ENCODE measurements at places on chromosomes 1 and 21.

- DNase-seq, result no peak
Observed at GRCh38 chr21:25639551-25640201, 618 bp downstream of the JAM2 start.

DNA sequence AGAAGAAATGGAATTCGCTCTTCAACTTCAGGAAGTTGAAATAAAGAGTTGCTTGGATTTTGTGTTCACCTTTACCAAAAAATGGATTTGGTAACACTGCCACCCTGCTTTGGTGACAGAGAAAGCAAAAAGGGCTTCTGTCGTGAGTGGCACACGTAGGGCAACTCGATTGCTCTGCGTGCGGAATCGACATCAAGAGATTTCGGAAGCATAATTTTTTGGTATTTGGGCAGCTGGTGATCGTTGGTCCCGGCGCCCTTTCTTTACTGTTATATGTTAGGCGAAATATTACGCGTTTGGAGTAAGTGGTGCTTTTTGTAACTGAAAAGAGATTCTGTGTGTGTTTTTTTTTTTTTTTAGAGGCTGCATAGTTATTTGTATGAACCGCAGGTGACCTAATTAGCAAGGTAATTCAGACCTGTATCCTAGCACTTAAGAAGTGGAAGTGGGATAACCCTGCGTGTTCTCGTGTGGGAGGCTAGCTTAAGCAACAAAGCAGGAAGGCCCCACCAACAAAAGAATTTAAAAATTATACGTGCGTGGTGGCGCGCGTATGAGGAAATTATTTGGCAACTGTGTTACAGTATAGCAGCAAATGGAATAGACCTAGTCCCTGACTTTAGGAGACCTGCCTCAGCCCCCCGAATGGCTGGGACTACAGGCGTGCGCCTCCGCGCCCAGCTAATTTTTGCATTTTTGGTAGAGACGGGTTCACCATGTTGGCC lies at the start of gene RNU11:
Gene RNU11, plus strand, starts transcription at position 127 of the 725 bp plus-strand sequence.
- DNase-seq, result peak; percentile 88

- DNase-seq, result no peak
Observed at GRCh38 chr1:8091691-8092090, 65.6 kb upstream of the ERRFI1 start.

- no peak for DNase-seq
Observed at GRCh38 chr1:4394366-4394765, 260.0 kb upstream of the AJAP1 start.

DNA sequence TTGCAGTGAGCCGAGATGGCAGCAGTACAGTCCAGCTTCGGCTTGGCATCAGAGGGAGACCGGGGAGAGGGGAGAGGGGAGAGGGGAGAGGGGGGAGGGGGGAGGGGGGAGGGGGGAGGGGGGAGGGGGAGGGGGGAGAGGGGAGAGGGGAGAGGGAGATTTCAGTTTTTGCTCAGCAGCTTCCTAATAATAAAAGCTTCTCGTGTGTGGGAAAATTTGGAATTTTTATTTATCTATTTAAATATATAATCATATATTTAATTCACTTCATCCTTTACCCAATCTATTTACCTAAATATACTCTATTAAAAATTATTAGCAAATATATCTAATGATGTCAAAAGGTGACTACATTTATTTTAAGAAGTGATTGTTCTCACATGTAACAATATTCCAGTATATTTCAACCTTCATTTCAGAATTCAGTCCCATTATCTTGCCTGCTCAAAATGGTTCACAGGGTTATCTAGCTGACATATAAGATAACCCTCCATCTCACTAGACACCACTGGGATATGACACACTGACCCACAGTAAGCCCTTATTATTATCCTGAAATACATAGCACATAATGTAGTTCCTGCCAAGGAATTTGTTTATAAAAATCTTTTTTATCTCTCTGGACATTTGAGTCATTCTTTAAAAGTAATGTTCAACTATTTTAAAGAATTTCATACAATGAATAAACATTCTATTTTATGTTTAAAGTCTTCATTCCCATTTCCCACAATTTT lies 105.9 kb downstream of the GPATCH2 start:
- no peak for DNase-seq

GRCh38 chr1:225519166-225519863 lies 91.5 kb upstream of the LBR start:
- DNase-seq, result peak; percentile 33

DNA sequence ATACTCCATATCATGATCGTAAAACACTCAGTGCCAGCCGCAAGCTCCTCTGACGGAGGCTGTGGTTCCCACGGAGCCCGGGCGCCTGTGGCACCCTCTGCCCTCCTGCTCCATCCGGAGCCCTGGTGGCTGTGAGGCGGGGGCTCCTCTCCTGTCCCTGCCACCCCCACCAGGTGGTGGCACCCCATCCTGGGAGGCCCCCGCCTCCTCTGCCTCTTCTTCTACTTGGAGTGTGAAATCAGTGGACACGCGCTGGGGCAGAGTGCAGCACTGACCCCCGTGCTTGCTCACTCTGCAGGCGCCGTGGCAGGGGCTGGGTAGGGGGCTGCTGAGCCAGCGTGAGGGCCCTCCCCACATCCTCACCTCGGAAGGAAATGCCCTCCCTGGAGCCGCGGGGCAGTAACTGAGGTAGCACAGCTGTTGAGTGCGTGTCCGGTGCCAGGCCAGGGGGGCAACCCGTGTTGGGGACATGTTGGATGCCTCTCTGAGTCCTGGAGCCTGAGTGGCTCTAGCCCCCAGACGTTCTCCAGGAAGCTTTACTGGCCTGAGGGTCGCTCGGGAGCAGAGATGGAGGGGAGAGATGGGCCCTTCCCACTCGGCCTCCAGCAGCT lies 58.7 kb upstream of the ABCG1 start:
- DNase-seq, result no peak

- DNase-seq, result no peak
Observed at GRCh38 chr21:46185716-46186115, 1.5 kb upstream of the SPATC1L start.

- DNase-seq, result no peak
Observed at GRCh38 chr1:211345719-211346118, 19.1 kb downstream of the TRAF5 start.

- no peak for DNase-seq
Observed at GRCh38 chr1:206851341-206852010, 13.9 kb upstream of the IL20 start.

GRCh38 chr1:114352797-114353196 lies 158.2 kb downstream of the TRIM33 start:
- DNase-seq, result no peak

DNA sequence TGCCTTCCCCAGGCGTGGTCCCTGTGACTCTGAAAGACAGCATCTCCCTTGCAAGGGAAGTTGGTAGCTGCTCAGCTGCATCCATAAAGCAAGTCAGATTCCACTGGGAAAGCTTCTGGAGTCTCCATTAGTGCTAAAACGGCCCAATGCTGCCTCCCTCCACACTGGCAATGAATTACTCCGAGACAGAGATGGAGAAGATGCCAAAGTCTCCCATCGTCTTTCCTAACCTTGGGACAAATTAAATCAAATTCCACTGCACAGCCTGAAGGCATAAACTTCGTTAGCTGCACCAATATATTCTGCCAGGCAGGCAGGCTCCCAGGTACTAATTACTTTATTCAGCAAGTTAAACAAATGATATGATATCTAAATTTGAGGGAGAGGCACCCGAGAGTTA lies 106.3 kb upstream of the GJB5 start:
- DNase-seq, result no peak

- no peak for DNase-seq
Observed at GRCh38 chr1:207882692-207883091, 28.2 kb downstream of the CD34 start.

- DNase-seq, result no peak
Observed at GRCh38 chr1:94119306-94119705, 1.6 kb downstream of the ABCA4 start.

GRCh38 chr21:28833609-28834008 lies 159.1 kb downstream of the LTN1 start:
- DNase-seq, result no peak

DNA sequence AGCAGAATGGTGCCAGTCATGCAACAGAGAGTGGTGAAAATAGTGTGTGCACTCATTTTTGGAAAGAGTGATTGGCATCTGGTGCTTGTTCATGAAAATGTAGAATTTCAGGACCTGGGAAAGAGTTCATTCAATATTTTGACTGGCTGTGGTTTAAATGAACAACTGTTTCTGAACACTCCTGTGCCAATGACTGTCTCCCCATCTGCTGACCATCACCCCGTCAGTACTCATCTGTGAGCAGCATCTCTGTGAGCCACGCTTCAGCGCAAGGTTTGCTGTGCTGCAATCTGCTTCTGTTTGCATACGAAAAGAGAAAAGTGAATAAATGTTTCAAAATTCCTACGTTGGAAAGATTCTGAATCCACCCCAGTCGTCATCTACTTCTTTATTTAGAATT lies 77.9 kb upstream of the RUNX1 start:
- DNase-seq, result no peak

- no peak for DNase-seq
Observed at GRCh38 chr1:169565335-169566271, 20.7 kb downstream of the F5 start.

- DNase-seq, result no peak
Observed at GRCh38 chr1:110631836-110632620, 25.9 kb upstream of the KCNA2 start.

DNA sequence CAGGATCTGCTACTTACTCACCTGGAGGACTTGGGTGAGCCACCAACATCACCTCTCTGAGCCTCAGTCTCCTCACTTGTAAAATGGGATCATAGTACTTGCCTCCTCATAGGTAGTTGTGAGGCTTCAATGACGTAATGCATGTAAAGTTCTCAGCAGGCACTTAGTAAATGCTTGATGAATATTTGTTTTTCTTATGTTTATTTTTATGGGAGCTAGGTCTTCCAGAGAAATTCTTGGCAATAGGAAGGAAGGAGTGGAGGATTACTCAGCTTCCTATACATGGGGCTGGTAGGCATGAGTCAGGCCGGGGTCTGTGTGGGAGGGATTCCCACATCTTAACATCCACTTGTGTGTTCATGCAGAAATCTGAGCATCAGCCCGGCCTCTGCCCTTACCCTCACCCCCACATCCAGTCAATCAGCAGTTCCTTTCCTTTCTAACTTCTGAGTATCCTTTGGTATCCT lies 95.4 kb upstream of the USP24 start:
- DNase-seq, result no peak

DNA sequence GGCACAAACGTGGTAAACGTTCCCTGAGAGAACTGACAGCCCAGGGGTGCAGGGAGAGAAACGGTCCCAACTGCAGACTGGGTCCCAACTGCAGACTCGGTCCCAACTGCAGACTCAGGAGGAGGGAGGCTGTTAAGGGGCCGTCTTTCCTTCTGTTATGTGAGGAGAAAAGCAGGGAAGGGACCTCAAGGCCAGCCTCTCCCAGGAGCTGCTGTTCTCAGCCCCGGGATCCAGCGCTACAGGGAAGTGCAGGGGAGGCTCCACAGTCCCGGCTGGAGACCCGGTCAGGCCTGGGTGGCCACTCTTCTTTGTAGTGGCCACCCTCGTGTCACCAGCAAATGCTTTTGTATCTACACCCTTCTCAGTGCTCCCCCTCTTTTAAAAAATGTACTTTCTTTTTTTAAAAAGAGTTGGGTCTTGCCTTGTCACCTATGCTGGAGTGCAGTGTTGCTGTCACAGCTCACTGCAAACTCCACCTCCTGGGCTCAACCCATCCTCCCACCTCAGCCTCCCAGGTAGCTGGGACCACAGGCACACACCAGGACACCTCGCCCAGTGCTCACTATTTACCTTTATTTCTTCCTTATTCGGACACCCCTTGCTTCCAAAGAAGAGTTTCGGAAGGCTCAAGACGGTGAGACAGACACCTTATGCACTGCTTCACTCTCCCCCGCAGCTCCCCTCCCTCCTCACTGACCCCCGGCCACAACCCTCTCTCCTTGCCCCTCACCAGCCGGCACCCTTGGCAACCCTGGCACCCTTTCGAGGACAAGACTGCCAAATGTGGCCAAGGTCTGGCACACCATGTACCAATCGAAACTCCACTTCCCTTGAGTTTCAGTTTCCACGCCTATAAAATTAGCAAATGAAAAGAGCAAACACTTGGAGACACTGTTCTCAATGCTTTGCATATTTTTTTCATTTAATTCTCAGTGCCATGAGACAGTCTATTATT lies 21.8 kb downstream of the CAPN2 start:
- DNase-seq, result no peak

DNA sequence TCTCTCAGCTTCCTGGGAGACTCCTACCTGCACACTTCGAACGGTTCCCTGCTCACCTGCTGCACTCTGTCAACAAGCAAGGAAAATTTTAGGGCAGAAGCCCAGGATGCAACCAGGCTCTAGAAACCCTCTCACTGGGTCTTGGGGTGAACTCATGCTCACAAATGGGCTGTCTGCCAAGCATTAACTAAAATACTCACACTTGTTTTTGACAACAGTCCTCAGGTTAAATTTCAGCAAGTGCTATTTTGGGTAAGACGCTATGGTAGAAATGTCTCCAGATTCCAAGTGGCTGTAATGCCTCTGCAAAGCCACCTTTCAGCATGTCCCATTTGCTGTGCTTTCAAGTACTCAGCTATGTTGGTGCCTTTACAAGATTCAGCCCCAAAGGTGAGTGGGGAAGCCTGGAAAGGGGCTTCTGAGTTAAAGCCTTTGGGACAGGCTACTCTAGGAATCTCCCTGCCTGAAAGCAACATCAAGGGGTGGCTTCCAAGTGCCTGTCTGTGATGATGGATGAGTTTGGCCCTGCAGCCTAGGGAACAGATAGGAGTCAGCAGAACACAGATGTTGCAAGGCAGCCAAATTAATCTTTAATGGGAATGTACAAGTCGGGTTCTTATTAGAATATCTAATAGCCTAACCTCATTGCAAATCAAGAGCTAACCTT lies 211.9 kb upstream of the SPAG17 start:
- DNase-seq, result no peak

DNA sequence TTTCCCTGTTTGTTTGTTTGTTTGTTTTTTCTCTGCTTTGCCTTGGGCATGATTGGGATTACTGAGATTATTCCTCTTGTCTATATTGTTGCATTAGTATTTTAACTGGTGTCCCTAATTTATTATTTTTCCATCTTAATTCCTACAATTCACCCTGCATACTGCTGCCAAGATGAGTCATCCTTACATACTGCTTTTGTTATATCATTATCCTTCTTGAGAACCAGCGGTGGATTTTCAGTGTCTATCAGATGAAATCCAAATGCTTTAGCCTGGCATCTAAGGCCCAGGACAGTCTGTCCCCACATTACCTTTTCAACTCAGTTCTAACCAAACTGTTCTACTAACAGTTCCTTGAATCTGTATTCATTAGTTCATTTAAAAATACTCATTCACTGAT lies 101.7 kb downstream of the OLFML2B start:
- no peak for DNase-seq

- no peak for DNase-seq
Observed at GRCh38 chr1:87045761-87046304, 131.4 kb downstream of the HS2ST1 start.
